ENCODE measurements at places on chromosomes 3 and 15.

- no peak for DNase-seq
Observed at GRCh38 chr3:189813647-189814240, 182.6 kb downstream of the TP63 start.

DNA sequence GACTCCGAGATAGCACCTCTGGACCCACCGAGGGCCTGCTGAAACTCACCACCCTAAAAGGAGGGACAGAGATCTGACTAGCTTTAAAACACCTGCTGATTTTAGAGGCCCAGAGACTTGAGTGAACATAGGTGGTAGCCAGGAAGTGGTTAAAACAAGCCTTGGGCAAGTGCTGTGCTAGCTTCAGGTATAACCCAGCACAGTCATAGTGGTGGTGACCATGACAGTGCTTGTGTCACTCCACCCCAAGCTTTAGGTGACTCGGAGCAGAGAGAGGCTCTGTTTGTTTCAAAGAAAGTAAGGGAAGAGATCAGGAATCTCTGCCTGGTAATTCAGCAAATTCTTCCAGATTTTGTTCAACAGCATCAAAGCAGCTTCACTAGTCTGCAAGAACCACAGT lies 641.1 kb upstream of the BCHE start:
- no peak for DNase-seq

GRCh38 chr3:12566976-12567375 lies 10.1 kb downstream of the MKRN2 start:
- DNase-seq, result no peak

GRCh38 chr3:111617912-111618601 lies 22.9 kb upstream of the ZBED2 start:
- no peak for DNase-seq

- no peak for DNase-seq
Observed at GRCh38 chr3:180855364-180855763, 57.1 kb upstream of the FXR1 start.

DNA sequence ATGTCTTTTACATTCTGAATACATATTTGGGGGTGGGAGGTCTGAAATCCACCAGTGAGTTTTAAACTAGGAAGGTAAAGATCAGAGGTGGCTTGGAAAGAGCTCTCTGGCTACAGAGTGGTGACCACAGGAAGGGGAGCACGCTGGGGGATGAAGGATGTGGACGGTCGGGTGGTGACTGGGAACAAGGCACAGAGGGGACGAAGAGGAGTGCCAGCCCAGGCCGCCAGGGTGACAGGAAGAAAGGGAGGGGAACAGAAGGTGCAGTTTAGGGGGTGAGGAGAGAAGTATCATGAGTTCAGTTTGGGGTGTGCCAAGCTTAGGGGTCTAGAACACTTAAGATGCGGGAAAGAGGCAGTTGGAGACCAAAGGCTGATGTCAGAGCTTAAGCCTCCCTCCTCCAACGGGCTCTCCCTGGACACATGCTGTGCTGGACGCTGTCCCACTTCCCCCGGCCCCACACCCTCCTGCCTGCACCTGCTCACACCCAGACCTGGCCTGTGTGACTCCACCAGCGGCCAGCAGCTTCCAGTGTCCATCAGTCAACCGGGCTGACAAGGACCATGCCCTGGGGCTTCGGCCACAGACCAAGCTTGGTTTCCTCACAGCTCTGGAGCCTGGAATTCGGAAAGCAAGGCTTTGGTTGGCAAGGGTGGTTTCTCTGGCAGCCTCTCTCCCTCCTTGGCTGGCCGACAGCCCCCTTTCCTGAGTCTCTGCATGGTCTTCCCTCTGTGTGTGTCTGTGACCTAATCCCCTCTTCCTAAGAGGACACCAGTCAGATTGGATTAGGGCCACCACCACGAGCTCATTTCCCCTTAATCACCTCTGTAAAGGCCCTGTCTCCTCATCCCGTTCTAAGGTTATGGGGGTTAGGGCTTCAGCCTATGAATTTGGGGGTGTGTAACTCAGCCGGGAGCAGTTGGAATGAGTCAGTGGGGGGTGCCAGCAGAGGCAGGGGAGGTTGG lies 120.4 kb upstream of the IQSEC1 start:
- DNase-seq, result no peak

DNA sequence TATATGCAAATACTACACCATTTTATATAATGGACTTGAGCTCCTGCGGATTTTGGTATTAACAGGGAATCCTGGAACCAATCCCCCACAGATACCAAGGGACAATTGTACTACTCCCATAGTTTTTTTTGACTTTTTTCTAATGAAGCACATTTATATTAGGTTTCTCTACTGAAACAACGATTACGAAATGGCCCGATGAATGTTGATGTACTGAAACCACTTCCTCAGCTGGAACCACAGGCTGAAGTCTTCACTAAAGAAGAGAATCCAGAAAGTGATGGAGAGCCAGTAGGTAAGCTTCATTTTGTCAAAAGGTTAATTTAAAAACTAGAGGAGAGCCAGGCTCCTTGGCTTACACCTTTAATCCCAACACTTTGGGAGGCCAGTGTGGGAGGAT lies 121.5 kb upstream of the LRRFIP2 start:
- no peak for DNase-seq

GRCh38 chr3:151615464-151615863 lies 118.3 kb upstream of the AADACL2 start:
- DNase-seq, result no peak

DNA sequence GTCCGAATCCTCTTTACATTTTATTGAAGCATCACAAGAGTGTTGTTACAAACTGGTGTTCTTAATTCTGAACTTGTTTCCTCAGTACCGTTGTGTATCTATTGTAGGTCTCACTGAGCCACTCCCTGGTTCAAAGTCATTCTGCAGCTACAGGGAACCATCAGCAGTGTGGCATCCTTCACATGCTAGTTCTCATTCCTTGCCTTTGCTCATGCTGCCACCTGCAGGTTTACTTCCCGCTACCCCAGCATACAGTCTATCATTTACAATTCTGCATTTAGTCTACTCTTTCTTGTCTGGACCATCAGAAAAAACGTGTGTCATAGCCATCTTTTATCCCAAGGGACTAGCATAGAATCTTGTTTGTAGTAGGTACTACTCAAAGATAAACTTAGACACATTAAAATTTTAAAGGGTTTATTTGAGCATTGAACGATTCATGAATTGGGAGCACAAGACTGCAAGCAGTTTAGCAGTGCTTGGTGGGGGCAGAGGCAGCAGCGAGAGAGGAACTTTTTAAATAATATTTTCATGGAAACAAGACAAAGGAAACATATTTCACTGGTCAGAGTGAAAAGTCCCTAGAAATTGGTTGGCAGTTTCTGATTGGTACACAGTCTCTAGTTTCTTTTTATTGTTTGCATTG lies 402.1 kb downstream of the CADM2 start:
- DNase-seq, result no peak

- no peak for DNase-seq
Observed at GRCh38 chr3:182485301-182485700, 308.0 kb upstream of the ATP11B start.

GRCh38 chr3:98188545-98188944 lies 22.0 kb downstream of the OR5H15 start:
- DNase-seq, result no peak

DNA sequence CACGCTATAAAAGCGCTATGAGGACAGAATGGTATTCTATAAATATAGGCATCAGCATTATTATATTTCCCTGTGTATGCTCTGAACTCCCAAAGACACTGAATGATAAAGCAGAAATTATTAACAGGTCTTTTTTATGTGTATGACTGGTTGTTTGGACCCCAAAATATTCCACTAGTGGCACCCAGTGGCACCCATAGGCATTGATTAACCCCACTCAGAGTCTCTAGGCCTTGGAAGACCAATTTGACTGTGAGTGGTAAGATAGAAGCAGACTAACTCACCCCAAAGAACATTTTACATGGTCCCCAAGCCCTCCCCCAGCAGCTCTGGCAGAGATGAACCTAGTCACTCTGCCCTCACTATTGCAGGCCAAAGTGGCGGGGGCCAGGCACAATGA lies 45.4 kb upstream of the UBE2E1 start:
- DNase-seq, result no peak

- DNase-seq, result no peak
Observed at GRCh38 chr3:51340989-51341636, 44.0 kb upstream of the MANF start.

- DNase-seq, result no peak
Observed at GRCh38 chr3:161555320-161555719, 58.7 kb downstream of the OTOL1 start.

- no peak for DNase-seq
Observed at GRCh38 chr15:80199366-80199765, 46.6 kb downstream of the FAH start.

GRCh38 chr3:8532251-8532871 lies 30.7 kb downstream of the LMCD1 start:
- no peak for DNase-seq
